ENCODE measurements at places on chromosomes 7 and 10. TPM values are rescaled to one million over a fixed set of nuclear protein-coding genes. Genes with fewer than 3 reads are reported as not detected.
A peak's percentile ranks its signal among the peaks of the same experiment; 100 is the strongest.

DNA sequence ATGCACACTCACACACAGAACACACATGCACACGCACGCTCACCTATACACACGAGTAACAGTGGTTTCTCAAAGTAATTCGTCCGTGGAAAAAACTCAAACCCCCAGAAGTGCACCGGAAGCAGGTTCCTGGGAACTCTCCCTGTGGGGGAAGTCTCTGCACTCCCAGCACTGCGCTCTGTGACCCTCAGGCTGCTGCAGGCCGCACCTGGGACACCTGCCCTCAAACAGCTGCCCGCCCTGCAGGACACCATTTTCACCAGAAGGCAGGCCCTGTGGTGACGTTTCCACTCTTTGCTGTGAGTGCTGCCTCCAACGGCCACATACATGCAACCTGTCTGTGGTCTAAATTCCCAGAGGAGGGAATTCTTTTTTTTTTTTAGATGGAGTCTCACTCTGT, 21.3 kb downstream of the YKT6 start:
- DNase-seq, result no peak

DNA sequence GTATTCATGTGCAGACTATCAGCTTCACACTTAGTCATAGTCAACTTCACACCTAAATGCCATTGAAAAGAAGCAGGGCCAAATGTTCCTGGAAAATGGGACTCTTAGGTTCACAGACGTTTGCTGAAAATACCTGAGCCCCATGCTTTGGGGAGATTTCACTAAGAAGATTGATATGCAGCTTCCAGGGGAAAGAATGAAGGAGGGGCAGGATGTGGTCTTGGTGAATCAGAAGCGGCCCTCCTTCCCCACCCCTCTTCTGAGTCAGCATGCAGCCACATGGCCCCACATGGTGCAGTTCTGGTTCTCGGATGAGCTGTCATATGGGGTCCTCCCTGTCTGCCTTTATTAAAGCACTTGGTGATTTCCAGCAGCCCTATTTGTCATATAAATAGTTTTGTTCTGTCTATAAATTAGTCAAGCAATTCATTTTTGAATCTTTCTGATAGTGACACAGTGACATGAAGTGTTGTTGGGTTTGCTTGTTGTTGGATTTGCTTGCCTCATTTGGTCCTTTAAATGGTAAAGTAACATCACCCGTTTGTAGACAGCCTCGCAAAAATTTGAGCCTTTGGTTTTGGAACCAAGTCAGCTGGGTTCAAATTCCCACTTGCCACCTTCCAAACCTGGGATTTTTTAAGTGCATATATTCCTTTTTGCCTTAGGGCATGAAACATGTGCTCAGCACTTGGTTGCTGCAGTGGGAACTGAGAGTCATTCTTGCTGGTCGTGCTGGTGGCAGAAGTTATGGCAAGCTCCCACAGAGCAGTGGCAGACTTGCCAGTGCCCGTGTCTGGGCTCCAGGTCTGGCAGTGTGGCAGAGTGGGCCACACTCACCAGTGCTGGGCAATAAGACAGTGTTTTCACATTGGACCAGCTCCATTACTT, 68.1 kb upstream of the CDK6 start:
- DNase-seq, result peak; percentile 98

DNA sequence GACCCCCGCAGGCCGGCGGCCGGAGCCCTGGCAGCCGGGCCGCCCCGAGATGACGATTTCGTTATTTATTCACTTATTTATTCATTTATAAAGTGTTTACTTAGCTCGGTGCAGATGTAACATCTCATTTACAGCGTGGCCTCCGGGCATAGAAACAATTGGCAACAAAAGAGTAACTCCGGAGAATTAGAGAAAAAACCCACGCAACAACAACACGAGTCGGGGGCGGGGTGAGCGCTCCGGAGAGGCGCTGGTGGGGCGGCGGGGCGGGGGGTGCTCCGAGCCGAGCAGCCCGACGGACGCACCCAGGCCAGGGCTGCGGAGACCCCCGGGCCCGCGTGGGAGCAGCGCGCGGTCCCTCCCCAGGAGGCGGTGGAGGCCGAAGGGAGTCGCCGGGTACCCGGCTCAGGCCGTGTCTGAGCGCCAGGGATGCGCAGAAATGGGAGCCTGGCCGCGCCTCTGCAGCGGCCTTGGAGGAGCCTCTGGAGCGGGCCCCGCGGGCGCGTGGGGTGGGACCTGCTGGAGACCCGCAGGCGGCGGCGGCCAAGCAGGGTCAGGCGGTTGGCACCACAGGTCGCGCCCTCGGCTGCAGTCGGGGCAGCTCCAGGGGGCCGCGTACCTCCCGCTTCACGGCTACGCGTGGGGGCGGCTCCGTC, 14.3 kb downstream of the UNCX start:
- no peak for DNase-seq

- DNase-seq, result peak; percentile 91
Observed at GRCh38 chr10:125084191-125084613, 76.2 kb downstream of the CTBP2 start.

DNA sequence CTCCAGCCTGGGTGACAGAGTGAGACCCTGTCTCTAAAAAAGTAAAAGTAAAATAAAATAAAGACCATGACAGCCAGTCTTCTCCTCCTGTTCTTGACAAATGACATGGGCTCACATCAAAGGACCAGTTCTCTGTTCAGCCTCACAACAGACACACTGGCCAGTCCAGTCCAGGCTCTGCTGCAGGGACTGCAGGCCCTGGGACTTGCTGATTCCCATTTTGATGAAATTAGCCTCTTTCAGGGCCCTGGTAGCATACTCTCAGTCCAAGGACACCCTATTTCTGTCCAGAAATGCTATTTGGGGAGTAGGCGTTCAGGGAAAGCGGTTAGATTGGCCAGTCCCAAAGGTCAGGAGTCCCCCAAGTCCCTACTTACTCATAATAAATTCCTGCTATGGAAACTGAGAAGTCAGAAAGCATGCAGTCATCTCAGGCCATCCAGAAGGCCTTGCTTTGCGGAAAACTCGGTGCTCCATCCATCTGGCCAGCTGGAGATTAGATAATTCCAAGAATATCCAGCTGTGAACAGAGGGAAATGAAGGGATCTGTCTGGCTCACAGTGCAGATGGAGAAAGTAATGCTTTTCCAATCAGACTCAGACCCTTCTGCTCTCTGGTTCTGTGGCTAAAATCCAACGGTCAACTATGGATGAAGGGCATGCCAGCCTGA, 74.4 kb downstream of the RAB11FIP2 start:
- DNase-seq, result no peak

DNA sequence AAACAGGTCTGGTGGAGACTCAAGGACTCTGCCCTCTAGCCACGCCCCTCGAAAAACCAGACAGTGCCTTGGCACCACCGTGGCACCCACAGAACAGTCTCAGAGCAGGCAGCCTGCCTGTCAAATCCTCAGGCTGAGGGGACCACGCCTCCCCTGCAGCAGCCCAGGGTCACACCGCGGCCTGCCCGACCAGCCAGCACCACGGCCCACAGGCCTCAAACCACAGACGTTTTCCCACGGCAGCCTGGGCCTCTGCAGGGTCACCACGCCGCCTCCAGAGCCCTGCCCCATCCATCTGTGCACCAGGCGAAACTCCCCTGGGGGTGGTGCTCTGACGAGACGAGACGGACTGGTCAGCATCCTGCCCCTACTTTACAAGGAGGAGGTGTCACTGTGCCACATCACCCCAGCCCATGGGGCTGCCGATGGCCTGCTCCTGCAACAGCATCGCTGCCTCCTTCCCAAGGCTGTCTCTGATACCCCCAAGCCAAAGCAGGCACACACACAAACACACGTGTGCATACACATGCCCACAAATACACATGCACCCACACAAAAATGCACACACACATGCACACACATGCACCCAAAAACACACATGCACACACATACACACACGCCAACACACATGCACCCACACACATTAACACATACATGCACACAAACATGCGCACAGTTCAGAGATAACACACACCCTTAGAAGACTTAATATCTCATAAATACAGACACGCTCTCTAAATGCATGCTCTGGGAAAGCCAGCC, 24.6 kb downstream of the PAPOLB start:
- DNase-seq, result no peak

- DNase-seq, result peak; percentile 40
Observed at GRCh38 chr7:138886501-138886917, 88.5 kb upstream of the ATP6V0A4 start.

Gene SLC16A9
- 0.07 TPM for total RNA-seq

Gene ZFAND4
- total RNA-seq, result 4.3 TPM

Gene SEMA4G
- total RNA-seq, result 0.83 TPM

Gene SAP25
- total RNA-seq, result 2.0 TPM

Gene BMI1
- total RNA-seq, result 35.5 TPM
